ENCODE measurements at places on chromosomes 3 and 15.

- no peak for DNase-seq
Observed at GRCh38 chr15:81161851-81162250, 27.8 kb downstream of the CFAP161 start.

DNA sequence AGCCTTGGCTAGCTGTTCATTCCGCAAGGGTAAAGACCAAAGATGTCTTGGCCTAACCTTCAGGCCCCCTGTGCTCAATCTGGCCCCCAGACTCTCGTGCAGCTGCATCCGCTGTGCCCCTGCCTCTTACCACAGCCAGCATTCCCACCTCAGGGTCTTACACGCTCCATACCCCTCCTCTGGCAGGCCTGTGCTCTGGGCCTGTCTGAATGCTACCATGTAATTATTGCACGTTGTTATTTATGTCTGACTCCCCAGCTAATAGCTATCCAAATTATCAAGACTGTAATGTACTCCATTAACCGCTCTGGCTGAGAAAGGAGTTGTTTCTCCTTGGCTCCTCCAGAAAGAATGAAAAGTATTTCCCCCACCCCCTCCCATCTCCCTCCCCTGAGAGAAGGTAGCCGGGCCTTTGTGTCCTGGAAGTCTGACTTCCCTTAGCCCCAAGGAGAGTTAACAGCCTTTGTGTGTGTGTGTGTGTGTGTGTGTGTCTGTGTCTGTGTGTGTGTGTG lies 54.5 kb upstream of the UBE2E1 start:
- no peak for DNase-seq

DNA sequence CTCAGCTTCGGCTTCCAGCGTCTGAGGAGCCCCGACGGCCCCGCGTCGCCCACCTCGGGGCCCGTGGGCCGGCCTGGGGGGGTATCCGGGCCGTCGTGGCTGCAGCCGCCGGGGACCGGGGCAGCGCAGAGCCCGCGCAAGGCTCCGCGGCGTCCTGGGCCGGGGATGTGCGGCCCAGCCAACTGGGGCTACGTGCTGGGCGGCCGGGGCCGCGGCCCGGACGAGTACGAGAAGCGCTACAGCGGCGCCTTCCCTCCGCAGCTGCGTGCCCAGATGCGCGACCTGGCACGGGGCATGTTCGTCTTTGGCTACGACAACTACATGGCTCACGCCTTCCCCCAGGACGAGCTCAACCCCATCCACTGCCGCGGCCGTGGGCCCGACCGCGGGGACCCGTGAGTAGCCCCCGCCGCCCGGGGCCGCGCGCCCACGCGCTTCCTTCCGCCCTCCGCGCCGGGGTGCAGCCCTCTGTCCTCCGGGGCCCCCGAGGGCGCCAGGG lies 462 bp downstream of the EDEM1 start:
- DNase-seq, result peak; percentile 58

- no peak for DNase-seq
Observed at GRCh38 chr3:70738291-70738681, 425.8 kb upstream of the MDFIC2 start.

DNA sequence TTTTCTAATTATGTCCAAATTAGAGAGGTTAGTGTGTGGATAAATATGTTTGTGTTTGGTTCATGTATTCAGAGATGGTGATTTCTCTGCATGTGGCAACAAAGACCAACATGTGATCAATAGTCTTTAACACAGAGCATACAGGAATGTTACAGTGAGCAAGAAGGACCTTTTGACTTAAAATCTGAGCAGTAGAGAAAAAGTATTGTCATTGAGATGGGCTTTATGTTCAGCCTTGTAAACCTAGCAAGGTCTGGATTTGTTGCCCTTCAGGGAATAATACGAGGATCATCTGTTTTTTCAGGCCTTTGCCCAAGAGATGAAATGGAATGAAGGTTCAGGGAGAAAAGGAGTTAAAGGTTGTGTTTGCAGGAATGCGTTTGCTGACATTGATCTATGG lies 161.8 kb upstream of the NECTIN3 start:
- no peak for DNase-seq
